ENCODE measurements at places on chromosomes 2 and 18. TPM values are rescaled to one million over a fixed set of nuclear protein-coding genes. Genes with fewer than 3 reads are reported as not detected.

The CLHC1 gene
- total RNA-seq: 27.1 TPM

The LIMS3 gene
- total RNA-seq: 1.4 TPM

The NFATC1 gene
- 2.9 TPM for total RNA-seq

The AFG3L2 gene
- 71.1 TPM for total RNA-seq

The WDCP gene
- total RNA-seq: 13.5 TPM

The SH2D6 gene
- 2.3 TPM for total RNA-seq

The CWC22 gene
- 35.2 TPM for total RNA-seq

The GCG gene
- total RNA-seq: not detected

The FOXD4L1 gene
- 0.43 TPM for total RNA-seq

The SPP2 gene
- not detected for total RNA-seq

The CCDC121 gene
- 2.9 TPM for total RNA-seq

The CIDEA gene
- not detected for total RNA-seq

The ZNF519 gene
- total RNA-seq: 23.8 TPM

The ERBB4 gene
- total RNA-seq: not detected

The RBM44 gene
- 1.5 TPM for total RNA-seq

The TRPM8 gene
- total RNA-seq: 0.48 TPM

The DSG1 gene
- total RNA-seq: not detected

The ATRAID gene
- total RNA-seq: 92.8 TPM

The TMEM247 gene
- total RNA-seq: not detected

The C2orf78 gene
- total RNA-seq: not detected

The RAPGEF4 gene
- not detected for total RNA-seq

The ZNF516 gene
- total RNA-seq: 32.7 TPM

The PLEKHM3 gene
- total RNA-seq: 8.4 TPM

The ITGB1BP1 gene
- 68.1 TPM for total RNA-seq

The FOXI3 gene
- not detected for total RNA-seq

The RNF152 gene
- not detected for total RNA-seq

The RFX8 gene
- not detected for total RNA-seq

The GTF2A1L gene
- not detected for total RNA-seq

The UGT1A9 gene
- not detected for total RNA-seq

The ZEB2 gene
- 0.95 TPM for total RNA-seq

The SERPINB4 gene
- not detected for total RNA-seq

The AMER3 gene
- total RNA-seq: not detected

The DNAH6 gene
- not detected for total RNA-seq

The INO80C gene
- 23.9 TPM for total RNA-seq

The POTEF gene
- not detected for total RNA-seq

The RGPD3 gene
- not detected for total RNA-seq

The DSC1 gene
- 0.09 TPM for total RNA-seq

The COL6A3 gene
- total RNA-seq: 0.57 TPM

The GAREM1 gene
- total RNA-seq: 10.2 TPM

The MYCN gene
- not detected for total RNA-seq

The PIEZO2 gene
- total RNA-seq: not detected

The TTC32 gene
- total RNA-seq: 27.9 TPM
